ENCODE measurements at places on chromosomes 6 and 20. TPM values are rescaled to one million over a fixed set of nuclear protein-coding genes. Genes with fewer than 3 reads are reported as not detected.

Gene PLTP
- 36.2 TPM for total RNA-seq

Gene PSMF1
- total RNA-seq: 138 TPM

DNA sequence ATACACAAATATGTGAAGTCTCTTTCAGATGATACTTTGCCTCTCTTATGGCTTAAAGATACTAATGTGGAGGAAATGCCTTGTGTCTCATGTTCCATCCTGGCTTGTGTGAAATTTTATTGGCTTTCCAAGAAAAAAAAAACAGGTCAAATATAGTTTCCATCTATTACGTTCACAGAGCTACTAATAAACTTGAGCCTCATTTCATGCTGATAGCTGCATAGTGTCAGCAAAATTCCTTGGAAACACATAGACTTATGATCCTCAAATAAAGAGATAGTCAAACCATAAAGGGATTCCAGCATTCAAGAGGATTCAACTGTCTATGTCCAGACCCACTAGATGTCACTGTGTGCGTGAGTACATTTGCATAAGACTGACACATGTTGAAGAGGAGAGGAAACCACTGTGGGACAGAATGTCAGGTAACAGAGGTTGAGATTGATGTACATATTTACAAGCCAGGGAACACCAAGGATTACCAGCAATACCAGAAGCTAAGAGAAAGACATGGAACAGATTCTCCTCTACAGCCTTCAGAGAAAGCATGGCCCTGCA lies 266.6 kb downstream of the COL12A1 start:
- no peak for DNase-seq
- H3K4me1 ChIP-seq: no peaks in the 10 kb centered on the region
- H3K4me3 ChIP-seq: no peak overlapping the region
- H3K36me3 ChIP-seq: no peaks in the 10 kb centered on the region
- H3K27me3 ChIP-seq: no peaks in the 10 kb centered on the region
- no peak overlapping the region for H3K27ac ChIP-seq

DNA sequence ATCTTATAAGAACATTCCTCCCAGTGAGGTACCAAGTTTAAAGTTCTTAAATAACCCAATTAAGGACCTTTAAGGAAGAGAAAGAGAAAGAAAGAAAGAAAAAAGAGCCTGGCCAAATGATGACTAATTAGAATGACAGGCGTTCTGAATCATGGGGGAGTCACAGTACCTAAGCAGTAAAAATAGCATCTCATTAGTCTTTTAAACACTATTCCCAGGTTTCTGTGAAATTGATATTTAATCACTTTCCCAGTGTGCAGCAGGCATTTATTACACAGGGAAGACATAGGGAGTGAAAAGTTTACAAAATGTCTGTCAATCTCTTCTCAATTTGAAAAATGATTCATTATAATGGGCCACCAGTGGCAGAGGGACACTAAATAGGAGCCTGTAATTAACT lies 251.4 kb upstream of the MANEA start:
- no peak overlapping the region for H3K27ac ChIP-seq
- H3K36me3 ChIP-seq: no peaks in the 10 kb centered on the region
- no peaks in the 10 kb centered on the region for H3K4me1 ChIP-seq
- DNase-seq: no peak

- no peaks in the 10 kb centered on the region for H3K4me1 ChIP-seq
- DNase-seq: no peak
- H3K4me3 ChIP-seq: no peak overlapping the region
- no peak overlapping the region for H3K27ac ChIP-seq
- H3K27me3 ChIP-seq: no peaks in the 10 kb centered on the region
- H3K36me3 ChIP-seq: no peaks in the 10 kb centered on the region
Observed at GRCh38 chr20:14334306-14334930, 3.0 kb downstream of the FLRT3 start.

Gene F13A1
- 15.3 TPM for total RNA-seq
